ENCODE measurements at places on chromosomes 7 and 10.

DNA sequence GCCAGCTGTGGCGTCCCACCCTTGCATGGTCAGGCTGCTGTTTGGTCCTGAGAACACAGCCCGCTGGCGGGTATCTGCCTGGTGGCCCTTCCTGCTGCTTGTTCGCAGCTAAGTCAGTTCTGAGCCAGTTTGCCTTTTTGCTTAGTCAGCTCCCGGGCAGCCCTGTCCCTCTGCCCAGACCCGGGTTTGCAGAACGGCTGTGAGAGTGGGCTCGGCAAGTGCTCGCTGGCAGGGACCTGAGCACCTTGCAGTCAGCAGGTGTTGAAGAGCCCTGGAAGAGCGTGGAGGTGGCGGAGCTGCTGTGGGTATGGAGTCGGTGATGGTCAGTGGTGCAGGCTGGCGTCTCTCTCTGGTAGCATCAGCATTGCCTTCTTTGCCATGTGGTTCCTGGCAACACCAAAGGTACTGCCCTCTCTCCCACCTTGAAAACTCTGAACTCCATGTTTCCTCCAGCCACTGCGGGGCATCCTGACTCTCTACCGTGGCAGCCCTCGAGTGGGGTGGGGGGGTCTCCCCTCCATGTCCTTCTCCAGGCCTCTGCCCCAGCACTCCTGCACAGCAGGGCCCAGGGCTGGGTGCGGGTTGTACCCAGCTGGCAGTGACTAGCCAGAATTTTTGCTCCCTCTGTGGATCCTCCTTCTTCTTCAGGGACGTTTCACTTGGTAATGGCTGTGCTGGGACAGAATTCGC lies 4.6 kb downstream of the INPP5A start:
- no peak for DNase-seq

- DNase-seq, result no peak
These were observed 485.3 kb downstream of the DNAJB6 start for GRCh38 chr7:157821959-157822687.

GRCh38 chr10:7343040-7343439 lies 67.8 kb downstream of the SFMBT2 start:
- DNase-seq, result no peak

- DNase-seq, result no peak
These were observed 120.1 kb upstream of the PITRM1 start for GRCh38 chr10:3292636-3293035.

- no peak for DNase-seq
These were observed 133.5 kb upstream of the PRSS58 start for GRCh38 chr7:142391191-142391992.

GRCh38 chr7:105487579-105488571 lies 34.2 kb downstream of the PUS7 start:
- DNase-seq, result peak; percentile 55

DNA sequence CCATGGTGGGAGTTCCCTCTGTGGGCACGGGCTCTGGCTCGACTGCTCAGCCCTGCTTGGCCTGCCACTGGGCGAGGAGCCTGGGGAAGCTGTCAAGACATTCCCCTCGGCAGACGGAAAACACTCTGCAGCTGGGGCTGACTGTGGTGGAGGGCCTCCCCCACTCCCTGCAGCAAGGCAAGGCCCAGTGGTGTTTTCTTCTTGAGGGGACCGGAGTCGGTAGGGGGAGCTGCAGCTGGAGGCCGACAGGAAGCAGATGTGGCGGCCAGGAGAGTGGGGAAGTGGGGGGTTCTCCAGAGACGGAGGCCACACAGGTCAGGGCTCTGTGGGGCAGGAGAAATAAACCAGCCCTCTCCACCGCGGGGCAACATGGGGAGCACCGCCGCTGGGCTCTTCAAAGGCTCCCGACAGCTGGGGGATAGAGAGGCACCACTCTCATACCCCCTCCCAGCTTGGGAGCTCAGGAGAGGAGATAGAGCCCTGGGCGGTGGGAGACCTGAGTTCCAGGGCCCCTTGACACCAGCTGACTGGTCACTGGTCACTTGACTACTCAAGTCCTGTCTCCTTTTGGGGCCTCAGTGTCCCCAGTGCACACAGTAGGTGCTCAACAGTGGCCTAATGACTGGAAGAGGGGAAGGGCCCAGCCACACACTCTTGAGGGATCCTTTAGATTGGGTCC lies 43.4 kb downstream of the PPIF start:
- no peak for DNase-seq

- no peak for DNase-seq
These were observed 94.3 kb upstream of the FRMD4A start for GRCh38 chr10:14425034-14425433.

GRCh38 chr7:50346545-50347497 lies 42.3 kb downstream of the IKZF1 start:
- no peak for DNase-seq

DNA sequence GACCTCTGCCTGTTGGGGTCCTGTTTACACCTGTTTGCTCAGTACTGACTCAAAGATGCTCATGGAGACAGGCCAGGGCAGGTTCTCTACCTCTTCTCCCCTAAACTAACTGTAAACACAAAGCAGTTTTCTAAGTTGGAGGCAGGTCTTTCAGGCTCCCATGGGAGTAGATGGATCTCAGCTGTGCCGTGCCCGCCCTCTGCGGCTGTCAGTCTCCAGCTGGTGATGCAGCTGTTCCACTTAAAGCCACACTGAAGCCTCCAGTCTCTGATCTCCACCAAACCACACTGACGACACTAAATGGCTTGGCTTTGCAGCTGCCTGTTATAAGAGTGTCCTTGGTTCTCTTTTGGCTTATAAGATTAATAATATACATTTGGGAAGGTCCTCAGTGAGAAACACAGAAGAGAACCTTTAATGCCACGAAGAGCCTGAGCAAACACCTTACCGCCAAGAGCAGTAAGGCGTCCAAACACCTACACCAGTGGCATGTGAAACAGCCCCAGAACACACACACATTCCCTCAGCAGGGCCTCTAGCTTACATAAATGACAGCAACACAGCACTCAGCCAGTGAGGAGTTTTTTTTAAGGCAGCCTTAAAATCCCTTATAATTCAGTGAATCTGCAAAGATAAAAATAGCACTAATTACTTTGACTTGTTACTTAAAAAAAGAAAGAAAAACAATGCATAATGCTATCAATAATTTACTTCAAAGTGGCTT lies 60.4 kb upstream of the KCNIP2 start:
- DNase-seq, result no peak

- DNase-seq, result no peak
These were observed 45.9 kb downstream of the PTF1A start for GRCh38 chr10:23238015-23238414.

DNA sequence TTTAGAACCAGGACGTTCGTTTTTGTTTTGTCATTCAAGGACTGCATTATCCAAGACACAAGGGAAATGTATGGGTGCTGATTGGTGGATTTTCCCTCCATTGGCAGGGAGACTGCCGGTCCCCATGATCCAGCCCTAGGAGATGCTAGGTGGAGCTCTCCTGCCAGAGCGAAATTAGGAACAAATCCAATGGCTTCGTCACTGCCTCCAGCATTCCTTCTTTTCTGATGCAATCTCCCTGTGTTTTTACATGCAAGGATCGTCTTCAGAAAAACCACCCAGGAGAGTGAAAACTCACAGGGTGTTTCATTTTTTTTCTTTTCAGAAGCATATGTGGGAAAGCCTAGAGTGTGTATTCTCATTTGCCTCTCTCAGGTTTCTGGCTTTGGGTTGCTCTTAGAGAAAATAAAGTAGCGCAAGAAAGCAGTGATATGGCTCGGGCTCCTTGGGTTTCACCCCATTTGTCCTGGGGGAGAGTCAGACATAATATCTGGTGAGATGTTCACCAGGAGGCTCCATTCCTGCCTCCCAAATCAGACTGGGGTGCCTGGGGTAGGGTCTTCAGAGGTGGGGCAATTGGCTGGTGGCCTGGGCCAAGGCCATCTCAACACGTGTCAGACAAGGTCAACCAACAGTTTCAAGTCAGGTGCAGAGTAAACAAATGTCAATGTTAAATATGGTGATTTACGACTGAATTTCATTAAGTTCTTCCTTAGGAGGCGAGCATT lies 450.9 kb upstream of the MKI67 start:
- DNase-seq, result no peak
